PC-3 (cell line): ENCODE measurements at places on chromosomes 3 and 15. TPM values are rescaled to one million over a fixed set of nuclear protein-coding genes. Genes with fewer than 3 reads are reported as not detected.
A peak's percentile ranks its signal among the peaks of the same experiment; 100 is the strongest.

The AHSG gene
- total RNA-seq, result not detected in 2 replicates

- no peak overlapping the region for H3K4me3 ChIP-seq
- H3K27me3 ChIP-seq, result no peaks in the 10 kb centered on the region
- H3K4me1 ChIP-seq, result no peaks in the 10 kb centered on the region
- no peak overlapping the region for H3K27ac ChIP-seq
- peaks cover 6% of the 10 kb centered on the region for H3K36me3 ChIP-seq
Measured at GRCh38 chr15:58639992-58640391, 109.5 kb downstream of the ADAM10 start.

GRCh38 chr3:184261270-184261853 lies at the start of gene CAMK2N2:
Gene CAMK2N2 (minus strand): TSS chr3:184261553. CDS start chr3:184261285, 268 bp downstream.
- DNase-seq, result peak; percentile 80
- no peak within 1 kb of the TSS for H3K27ac ChIP-seq
- H3K27me3 ChIP-seq, result no peaks in the 10 kb centered on the region

DNA sequence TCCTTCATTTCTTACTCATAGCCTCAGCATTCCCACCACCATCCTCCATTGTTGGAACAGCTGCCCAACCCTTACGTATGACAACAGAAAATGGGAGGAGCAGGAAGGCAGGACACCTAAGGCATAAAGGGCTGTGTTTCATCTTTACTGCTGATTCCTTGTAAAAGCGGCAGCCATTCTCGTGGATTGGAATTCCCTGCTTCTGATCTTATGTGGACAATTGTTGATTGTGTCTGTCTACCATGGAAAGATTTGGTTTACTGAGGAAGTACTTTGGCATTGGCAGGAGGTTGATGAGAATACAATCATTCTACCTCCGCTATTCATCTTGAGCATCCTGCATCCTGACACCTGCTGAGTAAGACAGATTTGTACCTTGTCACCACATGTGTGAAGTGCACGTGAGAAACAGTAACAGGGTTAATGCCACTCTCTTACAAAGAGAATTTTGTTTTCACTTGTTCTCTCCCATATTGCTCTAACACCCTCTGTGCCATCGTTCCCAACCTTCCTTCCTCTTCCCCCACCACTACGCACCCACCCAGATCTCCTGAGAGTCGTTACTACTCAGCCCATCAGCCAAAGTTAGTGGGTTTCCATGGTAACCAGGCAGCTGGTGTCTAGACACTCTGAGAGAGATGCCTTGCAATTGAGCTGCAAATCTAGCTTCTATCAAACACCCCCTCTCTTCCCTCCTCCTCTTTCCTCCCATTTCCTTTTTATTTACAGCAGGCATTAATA lies 75.7 kb downstream of the GAP43 start:
- no peak for DNase-seq
- no peaks in the 10 kb centered on the region for H3K27me3 ChIP-seq
- H3K36me3 ChIP-seq, result no peaks in the 10 kb centered on the region
- no peak overlapping the region for H3K4me3 ChIP-seq
- no peak overlapping the region for H3K27ac ChIP-seq

- no peaks in the 10 kb centered on the region for H3K27me3 ChIP-seq
- peak; percentile 93 for DNase-seq
- H3K4me1 ChIP-seq, result peaks cover 57% of the 10 kb centered on the region
- no peaks in the 10 kb centered on the region for H3K36me3 ChIP-seq
Measured at GRCh38 chr3:30286007-30286669, 320.3 kb upstream of the TGFBR2 start.

DNA sequence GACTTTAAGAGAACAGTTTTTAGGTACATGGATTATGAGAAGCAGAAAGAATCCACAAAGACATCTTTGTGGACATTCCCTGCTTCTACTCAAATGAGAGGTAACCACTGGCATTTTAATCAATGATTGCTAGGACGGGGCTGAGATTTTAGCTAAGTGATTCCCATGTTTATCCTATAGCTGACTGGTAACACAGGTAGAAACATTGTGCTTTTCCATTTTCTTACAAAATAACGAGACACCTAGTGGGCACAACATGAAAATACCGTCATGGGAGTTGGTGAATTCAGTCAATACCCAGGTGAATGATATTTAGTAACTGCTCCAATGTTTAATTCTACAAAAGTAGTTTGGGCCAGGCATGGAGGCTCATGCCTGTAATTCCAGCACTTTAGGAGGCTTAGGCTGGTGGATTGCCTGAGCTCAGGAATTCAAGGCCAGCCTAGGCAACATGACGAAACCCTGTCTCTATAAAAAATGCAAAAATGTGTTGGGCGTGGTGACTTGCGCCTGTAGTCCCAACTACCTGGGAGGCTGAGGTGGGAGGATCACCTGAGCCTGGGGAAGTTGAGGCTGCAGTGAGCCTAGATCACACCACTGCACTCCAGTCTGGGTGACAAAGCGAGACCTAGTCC lies 37.2 kb upstream of the DENND4A start:
- no peak overlapping the region for H3K4me3 ChIP-seq
- no peak overlapping the region for H3K27ac ChIP-seq
- peaks cover 16% of the 10 kb centered on the region for H3K4me1 ChIP-seq
